Forelimb muscle (tissue), 1 donor: ENCODE measurements at places on chromosomes 4 and X. TPM values are rescaled to one million over a fixed set of nuclear protein-coding genes. Genes with fewer than 3 reads are reported as not detected.

- no peak for DNase-seq
Observed at GRCh38 chr4:159267869-159268285, 165.0 kb downstream of the RAPGEF2 start.

DNA sequence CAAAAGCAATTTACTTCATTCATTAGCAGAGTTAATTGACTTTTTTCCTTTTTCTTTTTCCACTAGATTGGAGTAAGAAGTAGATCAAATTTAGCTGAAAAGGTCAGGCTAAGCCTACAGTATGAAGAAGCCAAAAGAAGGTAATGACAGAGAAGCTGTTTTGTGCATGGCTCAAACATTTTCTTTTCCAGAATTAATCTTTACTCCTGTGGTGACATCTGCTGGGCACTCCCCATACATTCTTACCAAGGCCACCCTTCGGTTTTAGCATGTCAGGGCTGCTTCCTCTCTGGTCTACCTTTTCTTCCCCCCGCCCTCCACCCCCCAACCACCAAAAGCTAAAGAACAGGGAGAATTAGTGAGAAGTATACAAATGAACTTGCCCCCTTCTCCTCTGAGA lies 70.2 kb downstream of the CLDN22 start:
- no peak for DNase-seq

CENPVL1 gene
- polyA plus RNA-seq = not detected

VCX3B gene
- polyA plus RNA-seq = not detected

DNA sequence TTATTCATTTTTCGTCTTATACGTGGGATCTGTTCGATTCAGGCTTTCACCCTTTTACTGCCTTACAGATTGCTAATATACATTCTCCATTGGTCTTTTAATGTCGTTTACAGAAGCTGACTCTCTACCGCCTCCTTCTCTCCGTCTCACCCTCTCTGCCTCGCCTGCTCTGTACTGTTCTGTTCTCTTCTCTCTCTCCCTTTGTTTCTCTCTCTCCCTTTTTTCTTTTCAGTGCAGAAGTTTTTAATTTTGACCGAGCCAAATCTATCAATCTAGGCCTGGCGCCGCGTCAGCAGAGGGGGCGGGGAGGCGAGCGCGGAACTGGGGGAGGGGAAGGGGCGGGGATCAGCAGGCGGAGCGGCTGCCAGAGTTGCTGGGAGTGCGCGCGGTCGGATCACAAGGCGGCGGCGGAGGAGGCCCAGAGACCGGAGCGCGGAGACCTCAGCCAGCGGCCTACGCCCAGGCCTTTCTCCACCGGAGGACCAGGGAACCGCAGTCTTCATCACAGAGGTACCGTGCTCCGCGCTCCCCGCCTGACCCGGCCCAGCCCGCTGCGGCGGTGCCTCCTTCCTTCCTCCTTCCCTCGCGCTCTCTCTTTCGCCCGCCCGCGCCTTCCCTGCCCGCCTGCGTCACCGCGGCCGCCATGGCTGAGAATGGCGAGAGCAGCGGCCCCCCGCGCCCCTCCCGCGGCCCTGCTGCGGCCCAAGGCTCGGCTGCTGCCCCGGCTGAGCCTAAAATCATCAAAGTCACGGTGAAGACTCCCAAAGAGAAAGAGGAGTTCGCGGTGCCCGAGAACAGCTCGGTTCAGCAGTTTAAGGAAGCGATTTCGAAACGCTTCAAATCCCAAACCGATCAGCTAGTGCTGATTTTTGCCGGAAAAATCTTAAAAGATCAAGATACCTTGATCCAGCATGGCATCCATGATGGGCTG lies at the start of gene UBQLN2:
UBQLN2 (plus strand) TSS at position 397 of the 931 bp plus-strand sequence; CDS start at position 644, 247 bp downstream.
- no peak for DNase-seq

DNA sequence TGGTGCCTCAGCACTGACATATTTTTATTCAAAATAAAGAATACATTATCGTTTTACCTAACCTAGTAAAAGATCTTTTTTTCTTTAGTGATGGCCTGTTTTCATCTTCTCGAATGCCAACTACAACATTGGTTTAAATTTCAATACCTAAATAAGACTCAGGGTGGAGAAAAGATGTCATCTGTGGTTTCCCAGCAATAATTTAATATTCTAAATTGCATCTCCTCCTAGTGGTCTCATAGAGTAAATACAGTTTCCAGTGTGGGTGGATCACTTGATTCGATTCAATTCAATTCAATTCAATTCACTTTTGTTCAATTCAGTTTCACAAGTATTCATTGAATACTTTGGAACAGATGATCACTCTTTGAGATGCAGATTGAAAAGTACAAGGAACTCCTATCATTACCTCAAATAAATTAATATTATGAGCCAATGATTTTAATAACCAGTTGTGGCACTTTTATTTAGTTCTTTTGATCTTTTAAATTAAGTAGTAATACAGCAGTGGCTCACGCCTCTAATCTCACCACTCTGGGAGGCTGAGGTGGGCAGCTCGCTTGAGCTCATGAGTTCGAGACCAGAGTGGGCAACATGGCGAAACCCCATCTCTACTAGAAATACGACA lies 427.2 kb downstream of the FAT4 start:
- no peak for DNase-seq

TEX13B gene
- not detected for polyA plus RNA-seq

DNA sequence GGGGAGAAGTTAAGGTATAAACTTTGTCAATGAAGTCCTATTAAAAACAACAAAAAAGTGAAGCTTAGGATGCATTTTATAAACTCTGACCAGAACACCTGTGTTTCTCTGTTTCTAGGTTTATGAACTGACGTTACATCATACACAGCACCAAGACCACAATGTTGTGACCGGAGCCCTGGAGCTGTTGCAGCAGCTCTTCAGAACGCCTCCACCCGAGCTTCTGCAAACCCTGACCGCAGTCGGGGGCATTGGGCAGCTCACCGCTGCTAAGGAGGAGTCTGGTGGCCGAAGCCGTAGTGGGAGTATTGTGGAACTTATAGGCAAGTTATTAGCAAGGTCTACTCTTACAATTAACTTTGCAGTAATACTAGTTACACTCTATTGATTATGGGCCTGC lies 46.6 kb downstream of the HTT start:
- no peak for DNase-seq

DNA sequence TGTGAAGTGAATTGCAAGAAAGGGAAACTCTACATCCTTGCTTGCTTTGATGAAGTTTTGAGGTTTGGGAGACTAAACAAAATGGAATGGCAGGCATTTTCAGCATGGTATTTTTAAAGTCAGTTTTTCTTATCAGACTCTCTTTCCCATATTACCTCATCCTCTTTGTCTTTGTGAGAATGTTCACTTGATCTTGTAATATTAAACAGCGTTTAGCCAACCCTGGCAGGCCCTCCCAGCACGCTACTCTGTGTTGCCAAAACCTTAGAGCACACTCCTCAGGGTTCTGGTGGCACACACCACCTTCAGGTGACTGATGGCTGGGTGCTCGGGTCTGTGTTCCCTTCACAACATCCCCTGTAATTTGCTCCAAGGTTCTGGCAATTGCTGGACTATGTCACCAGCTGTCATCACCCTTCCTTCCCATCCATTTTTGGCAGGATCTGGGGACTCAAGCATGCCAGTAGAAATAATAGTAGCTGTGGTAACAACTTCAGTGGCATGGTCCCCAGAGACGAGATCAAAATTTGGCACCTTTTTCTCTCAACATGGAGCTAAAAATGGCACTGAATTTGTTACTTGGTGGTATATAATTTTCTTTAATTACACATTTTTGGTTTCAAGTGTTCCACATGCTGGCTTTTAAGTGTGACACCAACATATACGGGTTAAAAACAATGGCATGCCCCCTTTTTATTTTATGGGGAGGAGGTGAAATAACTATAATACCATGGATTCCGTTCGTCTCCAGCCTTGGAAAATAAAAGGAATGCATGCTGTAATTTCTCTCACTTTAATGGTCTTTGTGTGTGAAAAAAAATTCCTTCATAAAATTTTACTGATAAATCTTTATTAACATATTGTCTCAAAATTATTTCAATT lies 273.1 kb downstream of the DCTD start:
- no peak for DNase-seq

GAGE10 gene
- polyA plus RNA-seq = not detected

DNA sequence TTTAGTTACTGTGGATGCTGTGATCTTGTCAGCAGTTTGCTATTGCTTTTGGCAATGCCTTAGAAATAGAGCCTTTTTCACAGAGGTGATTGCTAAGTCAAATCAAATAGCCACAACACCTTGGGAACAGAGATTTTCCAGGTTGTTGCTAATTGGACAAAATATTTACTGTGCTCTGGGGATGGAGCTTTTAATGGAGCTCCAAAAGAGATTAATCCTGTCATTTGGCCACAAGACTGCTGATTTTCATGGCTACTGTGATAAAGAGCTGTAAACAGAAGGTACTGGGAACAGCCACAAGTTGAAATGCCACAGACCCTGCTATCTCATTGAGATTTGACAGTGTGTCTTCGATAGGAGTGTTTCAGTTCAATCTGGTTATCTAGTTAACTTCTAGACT lies 1715.2 kb upstream of the ADGRL3 start:
- no peak for DNase-seq

PNCK gene
- 6.2 TPM for polyA plus RNA-seq
